ENCODE measurements at places on chromosomes 6 and 20.

DNA sequence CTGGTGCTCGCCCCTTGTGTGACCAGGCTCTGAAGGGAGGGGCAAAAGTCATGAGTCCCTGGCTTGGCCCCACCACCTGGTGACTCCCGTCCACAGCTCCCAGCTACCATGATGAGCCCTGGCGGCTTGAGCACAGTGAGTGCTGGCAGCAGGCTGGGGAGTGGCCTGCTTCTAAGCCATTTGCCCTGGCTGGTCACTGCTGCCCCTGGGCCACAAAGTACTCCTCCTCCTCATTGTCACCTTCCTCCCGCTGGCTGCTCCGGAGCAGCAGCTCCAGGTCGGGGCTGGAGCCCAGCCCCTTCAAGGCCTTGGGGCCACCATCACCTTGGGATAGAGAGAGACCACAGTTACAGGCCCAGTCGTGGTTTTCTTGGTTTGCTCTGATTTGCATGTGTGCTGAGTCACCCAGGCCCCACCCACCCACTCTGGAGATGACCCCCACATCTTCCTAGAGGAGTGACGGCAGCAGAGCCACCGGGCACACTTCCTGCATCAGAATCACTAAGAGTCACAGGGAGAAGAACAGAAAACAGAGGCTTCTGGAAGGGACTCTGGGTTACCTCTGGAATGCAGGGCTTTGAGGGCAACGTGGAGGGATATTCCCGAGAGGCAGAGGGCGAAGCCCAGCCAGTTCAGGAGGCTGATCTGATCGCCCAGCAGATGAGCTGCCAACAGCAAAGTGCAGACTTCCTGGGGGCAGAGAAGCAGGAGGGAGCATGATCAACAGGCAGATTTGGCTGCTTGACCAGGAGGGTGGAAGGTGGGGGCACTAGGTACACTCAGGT is 42.1 kb upstream of the CDH22 start:
- DNase-seq = no peak

DNA sequence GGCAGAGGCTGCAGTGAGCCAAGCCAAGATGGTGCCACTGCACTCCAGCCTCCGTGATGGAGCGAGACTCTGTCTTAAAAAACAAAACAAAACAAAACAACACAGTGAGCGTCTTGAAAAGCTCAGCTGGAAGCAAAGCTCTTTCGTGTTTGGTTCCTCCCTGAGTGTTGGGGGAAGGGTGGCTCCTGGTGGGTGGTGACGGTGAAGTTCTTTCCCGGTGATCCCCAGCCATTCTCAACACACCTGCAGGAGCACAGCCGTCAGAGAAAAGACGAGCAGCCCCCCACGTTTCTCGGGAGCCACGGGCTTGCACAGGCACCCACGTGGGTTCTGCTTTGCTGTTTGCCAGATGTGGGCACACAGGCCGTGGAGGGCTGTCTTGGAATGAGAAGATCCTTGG is 3.2 kb downstream of the BHLHE23 start:
- no peak for DNase-seq

GRCh38 chr20:50188287-50188688 is 2.3 kb upstream of the CEBPB start:
- DNase-seq = no peak

- no peak for DNase-seq
These were observed 55.7 kb downstream of the SNX5 start for GRCh38 chr20:17912916-17913315.

- no peak for DNase-seq
These were observed 178.2 kb downstream of the HDGFL1 start for GRCh38 chr6:22747571-22747970.

DNA sequence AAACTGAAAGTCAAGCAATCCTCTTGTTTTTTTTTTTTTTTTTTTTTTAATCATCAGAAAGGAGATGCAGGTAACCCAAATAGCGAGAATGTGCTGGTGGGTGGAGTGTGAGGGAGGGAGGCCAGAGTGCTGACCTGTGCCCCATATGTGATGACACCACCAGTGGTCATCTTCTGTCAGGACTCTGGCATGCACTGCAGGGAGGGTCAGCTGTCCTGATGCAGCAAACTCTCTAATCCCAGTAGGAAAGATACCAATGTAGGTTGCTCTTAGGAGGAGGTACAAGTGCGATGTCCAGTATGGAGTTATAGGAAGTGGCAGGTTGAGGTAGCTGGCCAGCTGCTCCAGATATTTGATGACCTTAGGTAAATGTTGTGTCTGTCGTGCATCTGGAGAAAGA is 2.8 kb upstream of the CST4 start:
- DNase-seq = no peak

- DNase-seq = no peak
These were observed 54.0 kb upstream of the REV3L start for GRCh38 chr6:111536910-111537527.

GRCh38 chr6:150412221-150412620 is 43.4 kb downstream of the IYD start:
- no peak for DNase-seq

- no peak for DNase-seq
These were observed 395.1 kb upstream of the CNR1 start for GRCh38 chr6:88561034-88561953.

GRCh38 chr6:142187209-142187608 is 40.1 kb downstream of the VTA1 start:
- no peak for DNase-seq

DNA sequence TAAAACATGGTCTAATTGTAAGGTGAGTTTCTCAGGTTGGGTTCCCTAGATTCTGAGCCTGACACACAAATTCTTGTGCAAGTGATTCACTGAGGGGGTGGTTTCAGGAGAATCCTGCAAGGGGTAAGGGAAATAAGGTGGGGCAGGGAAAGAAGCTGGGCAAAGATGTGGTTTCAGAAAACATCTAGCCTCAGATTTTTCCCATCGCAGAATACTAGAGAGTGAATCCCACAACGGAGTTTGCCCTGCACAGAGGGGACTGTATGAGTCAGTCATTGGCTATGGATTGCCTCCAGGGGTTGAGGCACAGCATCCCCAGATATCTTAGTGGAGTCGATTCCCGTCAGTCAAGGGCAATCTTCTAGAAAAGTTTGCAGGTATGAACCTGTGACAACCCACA is 65.2 kb downstream of the PRL start:
- no peak for DNase-seq

GRCh38 chr6:45699663-45700062 is 316.0 kb downstream of the CLIC5 start:
- DNase-seq = no peak

- DNase-seq = no peak
These were observed 24.6 kb downstream of the SLCO4A1 start for GRCh38 chr20:62666736-62667529.

GRCh38 chr20:8470156-8470555 is 338.1 kb downstream of the PLCB1 start:
- no peak for DNase-seq

DNA sequence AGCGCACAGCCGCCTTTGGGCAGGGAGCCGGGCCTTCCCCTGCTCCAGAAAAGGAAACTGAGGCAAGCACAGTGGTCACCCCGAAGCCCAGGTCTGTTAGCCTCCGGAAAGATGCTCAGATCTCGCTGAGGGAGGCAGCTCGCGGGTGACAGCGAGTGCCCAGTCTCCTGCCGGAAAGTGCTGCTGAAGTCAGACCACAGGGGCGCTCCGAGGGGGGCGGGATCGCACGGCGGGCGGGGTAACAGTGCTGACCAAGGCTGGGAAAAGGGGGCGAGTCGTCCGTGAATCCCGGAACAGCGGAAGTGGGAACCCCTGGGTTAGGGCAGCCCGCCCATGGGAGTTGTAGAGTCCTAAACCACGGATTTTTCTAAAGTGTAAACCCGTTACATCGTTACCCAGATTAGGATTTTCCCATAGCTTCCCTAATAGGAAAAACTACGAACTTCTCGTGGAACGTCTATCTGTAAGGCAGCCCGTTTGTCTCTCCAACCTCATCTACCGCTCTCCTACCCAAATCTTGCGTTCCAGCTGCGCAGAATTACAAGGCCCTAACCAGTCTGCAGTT is 504 bp downstream of the VPS16 start:
- DNase-seq = no peak

GRCh38 chr6:120587381-120587780 is 746.9 kb downstream of the TBC1D32 start:
- DNase-seq = no peak

GRCh38 chr6:100724222-100724621 is 156.9 kb downstream of the ASCC3 start:
- no peak for DNase-seq

Measured in esophagus squamous epithelium (tissue), 5 donors.